T-cell (primary cell): ENCODE measurements at places on chromosomes 12 and 14. TPM values are rescaled to one million over a fixed set of nuclear protein-coding genes. Genes with fewer than 3 reads are reported as not detected.

Gene SMCO2
- not detected for total RNA-seq

Gene PROX2
- not detected for total RNA-seq

Gene COCH
- 0.76 TPM for total RNA-seq

Gene MYO1H
- total RNA-seq, result not detected

DNA sequence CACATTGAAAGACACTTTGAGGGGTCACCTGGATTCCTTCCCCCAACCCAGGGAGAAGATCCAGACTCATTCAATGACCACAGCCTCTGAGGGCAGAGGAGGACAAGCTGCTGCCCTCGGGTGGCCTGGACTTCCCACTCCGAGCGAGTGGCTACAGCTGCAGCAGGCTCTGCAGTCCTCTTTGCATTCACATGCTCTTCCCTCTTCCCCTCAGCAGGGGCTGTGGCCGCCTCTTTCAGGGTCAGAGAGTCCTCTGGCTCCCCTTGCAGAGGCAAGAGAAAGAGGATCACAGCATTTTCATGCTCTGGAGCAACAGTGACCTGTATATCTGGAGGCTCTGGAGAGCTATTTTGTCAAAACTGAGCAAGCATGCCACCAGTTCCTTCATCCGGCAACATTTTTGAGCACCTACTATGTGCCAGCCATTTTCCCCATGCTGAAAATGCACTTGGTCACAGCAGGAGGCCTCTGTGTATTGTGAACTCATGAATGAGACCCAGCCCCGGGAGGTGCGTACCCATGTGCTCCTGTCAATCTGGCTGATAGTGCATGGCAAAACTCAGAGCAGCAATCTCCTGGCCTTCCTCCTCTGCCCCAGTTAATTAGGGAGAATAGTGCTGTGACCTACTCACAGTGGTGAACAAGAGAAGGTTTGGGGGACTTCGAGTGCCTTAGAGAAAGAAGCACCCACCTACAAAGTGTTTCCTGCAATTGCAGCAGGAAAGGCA is 42.9 kb upstream of the KCNA5 start:
- DNase-seq, result no peak

- no peak for DNase-seq
Observed at GRCh38 chr12:109820816-109821381, 12.3 kb downstream of the TRPV4 start.

Gene PZP
- total RNA-seq, result not detected

- no peak for DNase-seq
Observed at GRCh38 chr14:104011824-104012517, 69.6 kb upstream of the RD3L start.

DNA sequence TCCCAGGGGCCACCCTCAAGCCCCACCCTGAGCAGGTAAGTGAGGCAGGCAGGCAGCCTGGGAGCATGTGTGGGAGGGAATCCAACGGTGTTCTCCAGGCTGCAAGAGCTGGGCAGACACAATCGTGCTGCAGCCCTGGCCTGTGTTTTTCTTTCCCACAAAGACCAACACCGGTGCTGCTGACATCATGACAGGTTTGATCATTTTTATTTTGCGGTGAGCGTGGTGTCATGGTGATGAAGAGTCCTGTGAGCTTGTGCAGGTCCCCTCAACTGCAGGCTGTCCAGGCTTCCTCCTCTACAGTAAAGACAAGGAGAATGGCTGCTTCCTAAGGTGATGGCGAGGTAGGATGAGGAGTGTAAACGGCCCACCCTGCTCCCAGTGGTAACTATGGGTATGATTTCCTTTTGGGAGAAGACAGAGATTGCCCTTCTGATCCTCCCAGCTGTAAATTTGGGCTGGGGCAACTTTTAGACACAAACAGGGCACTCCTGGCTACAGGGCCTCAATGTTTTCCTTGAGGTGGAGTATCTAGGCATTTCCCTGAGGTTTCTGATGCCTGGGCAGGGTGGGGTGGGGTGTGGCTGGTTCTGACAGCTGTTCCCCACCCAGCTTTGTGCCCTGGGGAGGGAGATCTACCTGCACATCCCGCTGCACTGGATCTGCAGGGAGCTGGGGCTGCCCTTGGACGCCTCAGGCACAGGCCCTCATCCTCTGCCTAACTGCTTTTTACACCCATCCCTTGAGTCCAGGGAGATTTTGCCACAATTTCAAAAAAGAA is 109.1 kb downstream of the VCPKMT start:
- no peak for DNase-seq

DNA sequence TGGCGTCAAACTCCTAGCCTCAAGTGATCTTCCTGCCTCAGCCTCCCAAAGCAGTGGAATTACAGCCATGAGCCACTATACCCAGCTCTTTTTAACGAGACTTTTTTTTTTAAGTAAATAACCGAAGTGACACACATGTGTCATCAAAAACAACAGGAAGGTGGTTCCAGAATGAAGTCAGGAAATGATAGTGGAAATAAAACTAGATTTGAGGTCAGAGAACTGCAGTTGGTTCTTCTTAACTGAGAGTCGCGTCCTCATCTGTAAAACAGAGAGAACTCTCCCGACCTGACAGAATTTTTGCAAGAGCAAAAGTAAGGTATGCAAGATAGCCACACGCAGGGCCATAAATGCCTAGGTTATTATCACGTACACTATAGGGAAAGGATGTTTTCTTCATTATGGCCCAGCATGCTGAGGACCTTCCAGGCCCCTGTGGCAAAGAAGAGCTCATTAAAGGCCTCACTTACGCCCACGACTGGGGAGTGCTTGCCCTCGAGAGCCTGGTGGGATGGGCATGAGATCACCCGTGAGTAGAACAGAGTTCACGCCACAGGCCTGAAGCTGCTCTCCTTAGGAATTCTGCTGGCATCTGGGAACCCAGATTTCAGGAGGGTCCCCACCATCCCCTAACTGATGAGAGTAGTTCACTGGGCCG is 67.2 kb downstream of the SCARB1 start:
- no peak for DNase-seq

GRCh38 chr12:102317155-102317554 is 119.5 kb upstream of the PMCH start:
- DNase-seq, result no peak

Gene STK38L
- 19.6 TPM for total RNA-seq

Gene ETFBKMT
- total RNA-seq, result 0.48 TPM

GRCh38 chr14:68639758-68640574 is 152.9 kb downstream of the ZFP36L1 start:
- no peak for DNase-seq

Gene RACGAP1
- 5.5 TPM for total RNA-seq

DNA sequence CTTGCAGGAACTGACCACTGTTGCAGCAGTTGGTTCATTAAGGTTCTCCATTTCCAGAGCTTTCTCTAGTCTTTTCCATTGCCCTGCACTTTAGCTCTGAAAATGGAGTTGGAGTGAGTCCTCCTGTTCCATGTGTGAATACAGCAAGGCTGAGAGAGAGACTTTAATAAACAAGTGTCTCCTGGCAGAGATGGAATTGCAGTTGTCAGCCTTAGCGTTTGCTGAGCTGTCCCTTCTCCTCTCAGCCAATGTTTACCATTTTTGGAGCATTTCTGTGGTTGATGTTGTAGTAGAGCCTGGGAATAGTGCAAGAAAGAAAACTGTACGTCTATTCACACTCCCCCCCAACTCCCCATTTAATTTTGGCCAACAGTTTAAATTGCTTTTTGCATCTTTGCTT is 7.5 kb upstream of the MANSC4 start:
- DNase-seq, result no peak

DNA sequence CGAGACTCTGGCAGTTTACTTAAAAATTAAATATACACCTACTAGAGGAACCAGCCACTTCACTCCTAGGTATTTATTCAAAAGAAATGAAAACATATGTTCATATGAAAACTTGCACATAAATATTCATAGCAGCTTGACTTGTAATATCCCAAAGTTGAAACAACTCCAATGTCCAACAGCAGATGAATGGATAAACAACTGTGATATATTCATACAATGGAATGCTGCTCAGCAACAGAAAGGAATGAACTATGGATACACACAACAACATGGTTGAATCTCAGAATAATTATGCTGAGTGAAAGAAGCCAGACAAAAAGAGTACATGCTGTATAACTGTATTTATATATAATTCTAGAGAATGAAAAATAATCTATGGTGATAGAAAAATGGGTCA is 53.4 kb upstream of the DACT1 start:
- DNase-seq, result no peak

GRCh38 chr14:100748403-100748802 is 21.7 kb downstream of the DLK1 start:
- DNase-seq, result no peak

GRCh38 chr12:67994046-67994445 is 4.8 kb downstream of the IFNG-AS1 start:
- no peak for DNase-seq
